Activated CD4-positive, alpha-beta T cell treated with anti-CD3 and anti-CD28 coated beads, Interleukin-2, amount 10 ng/mL, durations not matched to agents 24 days and 14 days (primary cell): ENCODE measurements at places on chromosomes 2 and 18.

GRCh38 chr18:74818516-74819175 is 221.0 kb downstream of the ZNF407 start:
- no peak for DNase-seq

DNA sequence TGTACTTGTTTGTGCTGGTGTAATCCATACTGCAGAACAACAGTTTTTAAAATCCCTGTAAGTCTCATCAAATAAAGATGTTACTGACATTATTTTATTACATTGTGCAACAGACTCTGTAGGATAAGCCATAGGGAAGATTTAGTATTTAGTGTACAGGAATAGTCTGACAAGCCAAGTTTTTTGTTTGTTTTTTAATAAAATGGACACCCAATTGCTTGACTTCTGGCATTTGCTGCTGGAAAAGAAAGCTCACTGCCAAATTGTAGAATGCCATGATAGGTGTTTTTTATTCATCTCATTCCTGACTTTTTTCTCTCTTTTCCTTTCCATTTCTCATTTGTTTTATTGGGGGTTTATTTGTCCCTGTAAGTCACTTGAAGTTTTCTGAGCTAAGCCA is 38.1 kb downstream of the SMARCAL1 start:
- DNase-seq, result no peak

DNA sequence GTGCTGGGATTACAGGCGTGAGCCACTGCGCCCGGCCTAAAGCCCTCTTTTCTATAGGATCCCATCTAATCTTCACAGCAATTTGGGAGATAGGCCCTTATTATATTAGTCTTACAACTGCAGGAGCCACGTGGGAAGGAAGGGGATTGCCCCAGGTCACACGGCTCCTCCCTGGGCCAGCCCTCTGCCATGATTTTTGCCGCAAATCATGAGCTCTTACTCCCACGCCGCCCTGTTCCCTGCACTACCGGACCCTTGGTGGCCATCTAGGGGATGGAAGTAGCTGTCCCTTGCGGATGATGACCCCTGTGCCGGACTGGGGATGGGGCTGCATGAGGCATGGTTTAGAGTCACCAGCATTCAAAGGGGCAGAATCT is 28.4 kb upstream of the PTMA start:
- no peak for DNase-seq

GRCh38 chr2:109279243-109279860 is 150.3 kb downstream of the SH3RF3 start:
- DNase-seq, result no peak

DNA sequence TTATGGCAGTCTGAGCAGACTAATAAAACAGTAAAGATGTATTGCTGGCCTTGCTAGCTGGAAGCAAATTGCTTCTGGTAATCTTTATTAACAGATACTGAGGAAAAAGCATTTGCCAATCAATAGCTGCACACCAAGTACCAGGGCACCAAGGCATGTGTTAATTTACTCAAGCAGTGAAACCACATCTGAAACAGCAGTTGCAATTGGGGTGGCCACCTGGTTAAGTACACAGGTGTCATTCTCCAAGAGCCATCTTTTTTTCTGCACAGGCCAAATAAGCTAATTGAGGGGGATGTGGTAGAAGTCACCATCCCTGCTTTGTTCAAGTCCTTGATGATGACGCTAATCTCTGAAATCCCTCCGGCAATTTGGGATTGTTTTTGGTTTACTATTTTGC is 8.6 kb upstream of the SEH1L start:
- no peak for DNase-seq

DNA sequence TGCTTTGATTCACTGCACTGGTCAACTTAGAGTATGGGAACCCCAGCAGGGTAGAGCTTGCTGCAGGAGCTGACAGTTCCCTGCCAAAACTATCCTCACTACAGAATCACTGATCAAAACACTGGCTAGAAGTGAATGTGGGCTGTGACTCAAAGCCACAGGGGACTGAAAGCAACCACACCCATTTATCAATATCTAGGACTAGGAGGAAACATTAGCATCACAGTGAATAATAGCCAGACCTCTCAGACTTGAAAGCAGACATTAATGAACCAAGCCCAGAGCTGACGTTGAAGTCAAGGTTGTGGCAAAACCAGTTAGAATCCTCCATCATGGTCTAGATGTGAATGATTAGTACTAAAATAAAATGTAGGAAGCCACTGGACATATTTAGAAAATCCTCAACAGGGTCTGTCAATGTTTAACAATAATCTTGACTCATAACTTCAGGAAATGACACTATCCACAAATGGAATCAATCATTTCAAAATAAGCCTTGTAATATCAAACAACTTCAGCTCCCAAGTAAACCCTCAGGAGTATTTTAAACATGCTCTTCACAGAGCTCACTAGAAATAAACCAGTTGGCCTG is 131.4 kb downstream of the CDH20 start:
- no peak for DNase-seq

- no peak for DNase-seq
These were observed 98.2 kb downstream of the ZBTB7C start for GRCh38 chr18:48310999-48311398.

- DNase-seq, result no peak
These were observed 150.7 kb upstream of the SPRED2 start for GRCh38 chr2:65583061-65583460.

DNA sequence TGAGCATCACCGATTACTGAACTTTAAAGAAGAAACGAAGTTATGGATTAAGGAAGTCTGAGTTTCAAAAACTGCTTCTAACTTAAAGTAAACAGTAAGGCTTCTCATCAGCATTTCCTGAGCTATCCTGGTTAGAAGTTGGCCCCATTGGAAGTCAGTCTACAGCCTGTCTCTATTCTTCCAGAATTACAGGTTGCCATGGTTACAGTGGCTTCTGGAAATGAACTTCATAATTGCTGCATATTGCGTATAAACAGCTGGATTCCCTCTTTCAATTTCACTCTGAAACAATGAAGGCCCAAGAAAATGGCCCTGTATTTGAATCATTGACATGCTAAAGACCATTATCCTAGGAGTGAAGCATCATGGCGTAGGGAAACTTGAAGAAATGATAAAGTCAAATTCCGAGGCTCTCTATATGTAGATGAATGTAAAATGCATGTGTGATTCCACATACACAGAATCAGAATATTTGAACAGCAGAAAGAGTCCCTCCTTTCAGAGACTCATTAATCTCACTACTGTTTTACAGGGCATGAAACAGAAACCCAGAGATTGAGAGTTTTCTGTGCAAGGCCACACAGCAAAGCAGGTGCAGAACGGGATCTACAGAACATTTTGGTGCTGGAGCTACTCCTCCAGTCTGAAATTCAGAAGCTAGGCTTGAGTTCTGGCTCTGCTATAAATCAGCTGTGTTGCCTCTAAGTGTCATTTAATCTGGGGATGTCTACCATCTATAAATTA is 856.4 kb upstream of the CELF4 start:
- DNase-seq, result no peak

DNA sequence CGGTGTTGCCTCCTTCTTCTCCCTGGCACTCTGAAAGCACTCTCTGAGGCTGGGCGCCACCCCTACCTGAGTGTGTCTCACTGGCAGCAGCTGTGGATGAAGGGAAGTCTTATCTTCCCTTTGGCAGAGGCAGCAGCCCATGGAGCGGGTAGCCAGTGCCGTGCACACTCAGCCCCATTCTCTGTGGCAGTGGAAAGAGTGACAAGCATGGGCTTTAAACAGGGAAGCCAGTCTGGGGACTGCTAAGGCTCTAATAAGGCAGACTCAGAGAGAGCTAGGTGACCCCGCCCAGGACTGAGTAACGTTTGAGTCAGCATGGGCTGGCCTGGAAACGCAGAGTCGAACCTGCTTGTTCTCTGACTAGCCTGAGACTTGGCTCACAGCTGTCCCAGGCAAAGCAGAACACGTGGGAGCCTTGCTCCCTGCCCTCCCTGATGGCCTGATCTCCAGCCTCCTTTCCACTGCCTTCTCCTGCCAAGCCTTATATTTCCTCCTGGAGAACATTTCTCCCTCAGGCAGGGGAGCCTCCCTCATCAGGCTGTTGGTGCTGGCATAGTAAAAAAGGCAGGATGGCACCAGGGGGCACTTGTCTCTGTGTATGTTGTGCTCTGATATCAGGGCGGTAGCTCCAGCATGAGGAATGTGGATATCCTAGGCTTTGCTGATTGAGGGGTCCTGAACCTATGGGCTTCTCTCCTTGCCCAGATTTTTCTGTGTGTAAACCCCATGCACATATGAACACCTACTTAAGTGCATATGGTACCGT is 93.9 kb upstream of the LGALSL start:
- peak; percentile 69 for DNase-seq

DNA sequence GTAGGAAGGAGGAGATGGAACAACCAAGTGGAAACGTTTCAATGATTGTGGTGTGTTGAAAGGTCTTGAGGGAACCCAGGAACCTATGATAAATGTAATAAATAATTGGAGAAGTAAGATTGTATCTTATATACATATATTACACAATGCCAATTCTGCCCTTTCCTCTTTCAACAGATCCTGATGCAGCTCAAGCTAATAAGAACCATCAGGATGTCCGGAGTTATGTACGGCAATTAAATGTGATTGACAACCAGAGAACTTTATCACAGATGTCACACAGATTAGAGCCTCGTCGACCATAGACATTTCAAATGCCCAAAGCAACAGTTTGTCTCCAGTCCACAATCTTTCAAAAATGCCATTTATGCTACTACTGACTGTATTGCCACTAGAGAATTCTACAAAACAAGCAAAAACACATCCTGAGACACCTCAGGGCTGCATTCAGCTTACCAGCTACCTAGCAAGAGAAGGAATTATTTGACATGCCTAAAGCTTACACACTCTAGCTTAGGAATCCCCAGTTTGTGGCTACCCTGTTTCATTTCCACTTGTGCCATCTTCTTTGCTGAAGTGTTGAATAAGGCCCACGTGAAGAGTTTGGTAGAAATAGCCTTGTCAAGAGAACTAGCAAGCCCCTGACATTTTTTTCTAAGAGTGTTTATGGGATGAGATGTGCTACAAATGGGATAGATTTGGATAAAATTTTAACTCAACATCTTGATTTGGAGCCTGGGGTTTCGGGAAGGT is 24.0 kb upstream of the MAP3K20 start:
- no peak for DNase-seq

DNA sequence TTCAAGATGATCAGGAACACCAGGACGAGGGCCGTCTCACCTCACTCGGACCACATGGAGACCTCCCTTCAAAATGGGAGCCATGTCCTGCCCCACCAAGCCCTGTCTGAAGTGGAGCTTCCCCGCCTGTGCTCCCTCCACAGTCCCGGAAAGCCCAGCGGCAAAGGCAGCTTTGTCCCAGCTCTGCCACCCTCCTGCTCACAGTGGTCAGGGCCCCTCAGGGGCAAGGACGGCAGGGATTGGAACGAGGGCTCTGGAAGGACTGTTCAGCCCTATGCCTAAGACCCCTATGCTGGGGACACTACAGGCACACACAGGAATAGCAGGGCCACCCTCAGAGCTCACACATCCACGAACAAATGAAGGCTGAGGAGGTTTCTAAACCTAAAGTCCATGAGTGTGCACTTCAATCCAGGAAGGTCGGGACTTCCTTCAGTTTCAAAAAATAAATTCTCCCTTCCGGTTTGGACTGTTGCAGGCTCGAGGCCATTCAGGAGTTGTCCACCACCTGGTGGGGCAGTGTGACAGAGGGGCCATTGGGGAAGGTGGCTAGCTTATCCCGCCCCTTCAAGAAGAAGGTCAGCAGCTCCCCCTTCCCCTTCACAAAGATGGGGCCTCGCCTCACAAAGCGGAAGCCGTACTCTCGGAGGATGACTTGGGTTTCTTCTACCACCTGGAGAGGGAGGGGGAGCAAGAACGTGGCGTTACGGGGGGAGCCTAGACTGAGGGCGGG is 26.4 kb downstream of the CENPO start:
- no peak for DNase-seq

- no peak for DNase-seq
These were observed 49.3 kb downstream of the CACNB4 start for GRCh38 chr2:152049541-152049940.

DNA sequence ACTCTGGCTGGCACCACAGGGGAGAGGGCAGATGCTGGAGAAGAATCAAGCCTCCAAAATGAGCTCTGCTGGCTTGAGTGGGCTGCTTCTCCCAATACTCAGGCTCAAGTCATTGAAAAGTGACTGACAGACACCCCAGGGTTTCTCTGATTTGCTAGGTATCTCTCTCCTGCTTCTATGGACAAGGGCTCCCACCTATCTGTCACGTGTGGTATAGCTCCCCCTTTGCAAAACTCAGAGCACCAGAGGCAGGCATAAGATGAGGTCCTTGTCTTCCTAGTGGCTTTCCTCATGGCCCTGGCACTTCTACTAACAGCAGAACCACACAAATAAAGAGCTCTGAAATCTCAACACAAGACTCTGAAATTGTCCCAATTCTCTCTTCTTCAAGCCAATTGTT is 105.2 kb downstream of the GALNT14 start:
- DNase-seq, result no peak

DNA sequence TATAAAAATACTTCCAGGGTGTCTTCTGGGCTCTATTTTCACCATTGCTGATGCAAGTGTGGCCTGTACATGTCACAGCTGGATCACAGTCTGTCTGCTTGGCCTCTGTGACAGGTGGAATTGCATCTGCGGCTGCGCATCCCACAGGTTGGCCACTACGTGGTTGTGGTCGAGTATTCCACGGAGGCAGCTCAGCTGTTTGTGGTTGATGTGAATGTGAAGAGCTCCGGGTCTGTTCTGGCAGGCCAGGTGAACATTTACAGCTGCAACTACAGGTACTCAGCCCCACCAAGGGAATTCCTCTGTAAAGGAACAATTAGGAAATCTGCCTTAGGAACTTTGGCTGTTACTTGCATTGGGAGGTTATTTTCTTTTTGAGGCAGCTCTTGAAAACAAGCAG is 144.5 kb downstream of the LAMA3 start:
- DNase-seq, result no peak

DNA sequence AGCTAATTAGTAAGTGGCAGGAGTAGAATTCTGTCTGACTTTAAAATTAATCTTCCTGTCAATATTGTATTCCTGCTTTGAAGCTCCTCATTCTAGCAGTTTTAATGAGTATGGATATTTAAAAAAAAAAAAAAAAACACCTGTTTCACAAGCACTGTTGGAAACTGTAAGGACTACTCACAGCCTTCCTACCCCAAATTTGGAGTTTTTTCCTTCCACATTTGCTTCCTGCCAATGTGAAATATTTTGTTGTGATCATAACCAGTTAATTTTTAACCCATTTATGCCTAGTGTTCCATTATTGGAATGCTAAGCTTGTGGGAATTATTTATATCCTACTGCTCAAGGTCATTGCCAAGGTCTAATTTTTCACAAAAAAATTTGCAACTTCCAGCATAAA is 36.1 kb upstream of the SCYGR2 start:
- DNase-seq, result no peak

GRCh38 chr18:39799006-39799405 is 2156.0 kb upstream of the PIK3C3 start:
- DNase-seq, result no peak

DNA sequence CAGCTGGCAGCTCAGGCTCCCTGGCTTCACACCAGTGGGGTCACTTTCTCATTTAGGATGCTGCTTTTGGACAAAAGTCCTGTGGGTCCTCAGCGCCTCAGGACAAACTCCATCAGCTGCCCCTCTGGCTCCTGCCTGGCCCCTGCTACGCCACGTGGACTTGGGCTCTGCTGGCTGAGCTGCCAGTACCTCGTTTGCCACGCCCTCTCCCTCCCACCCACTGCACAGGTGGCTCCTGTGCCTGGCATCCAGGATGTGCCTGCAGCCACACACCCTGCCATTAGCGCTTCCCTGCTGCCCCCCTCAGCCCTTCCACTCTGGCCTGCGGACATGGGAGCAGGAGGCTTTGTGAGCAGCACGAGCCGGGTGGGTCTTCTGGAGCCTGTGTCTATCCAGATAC is 118.9 kb downstream of the ZNF236 start:
- DNase-seq, result no peak

GRCh38 chr2:217331523-217332416 is 471.9 kb upstream of the TNP1 start:
- DNase-seq, result no peak

GRCh38 chr18:32956591-32957315 is 183.9 kb upstream of the KLHL14 start:
- DNase-seq, result no peak
